ENCODE measurements at places on chromosomes 11 and 22.
A peak's percentile ranks its signal among the peaks of the same experiment; 100 is the strongest.

DNA sequence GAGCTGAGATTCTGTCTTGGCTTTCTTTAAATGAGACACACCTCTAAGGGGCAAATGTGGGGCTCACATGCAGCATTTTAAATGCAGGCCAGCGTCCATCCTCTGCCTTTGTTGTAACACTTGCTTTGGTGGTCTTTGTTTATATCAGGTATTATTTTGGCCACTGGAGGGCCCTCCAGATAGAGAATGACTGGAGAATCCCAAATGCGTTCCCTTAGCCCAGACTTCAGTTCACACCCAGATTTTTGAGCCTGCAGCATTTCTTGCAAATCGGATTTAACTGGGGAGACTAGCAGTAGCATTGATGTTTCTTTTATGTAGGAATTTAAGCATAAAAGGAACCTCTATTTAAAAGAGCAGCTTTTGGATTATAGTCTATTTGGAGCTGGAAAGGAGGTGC is 200.2 kb upstream of the SORL1-AS1 start:
- DNase-seq: no peak

DNA sequence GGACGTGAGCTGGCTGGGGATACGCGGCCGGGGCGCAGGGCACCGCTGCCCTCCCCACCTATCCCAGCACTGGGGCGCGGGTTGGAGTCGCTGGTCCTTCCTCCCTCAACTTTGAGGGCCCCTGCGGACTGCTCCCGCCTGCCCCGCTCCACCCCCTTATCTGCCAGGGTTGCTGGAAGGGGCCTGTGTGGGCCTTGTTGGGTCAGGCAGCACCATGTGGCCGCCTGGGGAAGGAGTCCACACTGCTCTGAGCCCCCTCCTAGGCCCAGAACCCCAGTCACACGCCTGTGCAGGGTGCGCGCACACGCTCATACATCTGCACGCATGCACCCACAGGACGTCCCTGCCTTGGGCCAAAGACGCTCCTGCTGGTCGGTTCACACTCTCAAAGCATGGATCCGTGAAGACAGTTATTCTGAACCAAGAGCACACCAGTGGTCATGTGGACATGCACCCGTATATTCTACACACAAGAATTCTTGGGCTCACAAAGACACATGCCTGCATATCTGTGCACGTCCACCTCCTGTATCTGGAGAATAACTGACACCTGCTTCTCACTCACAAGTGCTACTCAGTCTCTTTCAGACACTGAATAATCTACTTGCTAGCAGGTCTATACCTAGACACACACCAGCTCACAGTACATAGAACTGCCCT is 710 bp downstream of the TUB start:
- DNase-seq: no peak

GRCh38 chr22:20974336-20974955 is 7.4 kb downstream of the AIFM3 start:
- no peak for DNase-seq

DNA sequence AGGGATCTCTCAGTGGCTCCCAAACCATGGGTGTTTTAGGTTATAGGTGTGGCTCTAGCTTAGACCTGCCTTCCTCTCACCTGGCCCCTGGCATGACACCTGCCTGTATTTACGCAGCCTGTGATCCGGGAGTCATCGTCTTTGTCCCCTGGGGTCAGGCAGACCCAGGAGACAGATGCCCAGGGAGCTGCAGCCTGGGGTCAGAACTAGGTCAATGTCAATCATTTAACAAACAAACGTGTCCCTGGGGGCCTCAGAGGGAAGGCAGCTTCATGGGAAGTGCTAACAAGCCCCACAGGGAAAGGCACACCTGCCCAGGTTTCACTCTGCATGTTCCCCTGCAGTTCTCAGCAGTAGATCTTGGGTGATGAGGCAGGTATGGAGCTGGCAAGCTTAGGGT is 12.0 kb downstream of the BACE1-AS start:
- no peak for DNase-seq

DNA sequence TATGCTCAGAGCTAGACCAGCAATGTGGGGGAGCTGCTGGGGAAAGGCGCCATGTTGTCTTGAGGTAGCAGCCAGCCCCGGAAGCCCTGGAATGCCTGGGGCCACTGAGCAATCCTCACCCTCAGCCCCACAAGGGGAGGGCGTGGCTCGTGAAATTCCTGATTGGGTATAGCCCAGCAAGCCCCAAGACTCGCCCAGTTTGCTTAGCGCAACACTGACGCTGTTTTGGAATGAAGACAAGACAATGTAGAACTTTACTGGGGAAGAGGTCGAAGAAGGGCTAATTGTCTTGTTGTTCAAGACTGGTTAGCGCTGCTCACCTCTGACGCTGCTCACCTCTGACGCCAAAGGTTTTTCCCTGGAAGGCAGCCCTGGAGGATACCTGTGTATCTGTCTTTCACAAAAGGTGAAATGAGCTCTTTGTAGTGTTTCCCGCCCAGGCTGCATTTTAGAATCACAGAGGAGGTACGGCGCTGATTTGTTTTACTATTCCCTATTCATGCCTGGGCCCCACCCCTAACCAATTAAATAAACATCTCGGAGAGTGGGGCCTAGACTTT is 47.6 kb downstream of the ST3GAL4 start:
- DNase-seq: no peak

GRCh38 chr11:11521306-11522002 is 100.4 kb downstream of the GALNT18 start:
- DNase-seq: no peak

GRCh38 chr11:98829971-98830370 is 190.8 kb upstream of the CNTN5 start:
- DNase-seq: no peak

DNA sequence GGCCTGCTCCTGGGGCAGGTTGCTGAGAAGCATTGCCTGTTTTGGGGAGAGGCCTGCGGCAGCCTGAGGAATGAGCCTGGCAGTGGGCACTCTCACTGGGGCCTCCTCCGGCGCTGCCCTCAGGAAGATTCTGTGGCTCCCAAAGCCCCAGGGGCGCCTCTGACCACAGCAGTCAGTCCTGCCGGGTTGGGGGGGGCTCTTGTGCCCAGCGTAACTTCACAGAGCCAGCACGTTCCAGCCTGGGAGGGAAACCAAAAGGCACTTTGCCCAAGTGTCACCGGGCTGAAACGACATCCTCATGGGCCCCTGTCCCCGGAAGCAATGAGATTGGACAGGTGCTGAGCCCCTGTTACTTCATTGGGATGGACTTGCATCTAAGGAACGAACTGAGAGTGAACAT is 4.3 kb upstream of the LRP5 start:
- DNase-seq: no peak

GRCh38 chr11:66684635-66685034 is 6.9 kb upstream of the RBM4B start:
- DNase-seq: no peak

DNA sequence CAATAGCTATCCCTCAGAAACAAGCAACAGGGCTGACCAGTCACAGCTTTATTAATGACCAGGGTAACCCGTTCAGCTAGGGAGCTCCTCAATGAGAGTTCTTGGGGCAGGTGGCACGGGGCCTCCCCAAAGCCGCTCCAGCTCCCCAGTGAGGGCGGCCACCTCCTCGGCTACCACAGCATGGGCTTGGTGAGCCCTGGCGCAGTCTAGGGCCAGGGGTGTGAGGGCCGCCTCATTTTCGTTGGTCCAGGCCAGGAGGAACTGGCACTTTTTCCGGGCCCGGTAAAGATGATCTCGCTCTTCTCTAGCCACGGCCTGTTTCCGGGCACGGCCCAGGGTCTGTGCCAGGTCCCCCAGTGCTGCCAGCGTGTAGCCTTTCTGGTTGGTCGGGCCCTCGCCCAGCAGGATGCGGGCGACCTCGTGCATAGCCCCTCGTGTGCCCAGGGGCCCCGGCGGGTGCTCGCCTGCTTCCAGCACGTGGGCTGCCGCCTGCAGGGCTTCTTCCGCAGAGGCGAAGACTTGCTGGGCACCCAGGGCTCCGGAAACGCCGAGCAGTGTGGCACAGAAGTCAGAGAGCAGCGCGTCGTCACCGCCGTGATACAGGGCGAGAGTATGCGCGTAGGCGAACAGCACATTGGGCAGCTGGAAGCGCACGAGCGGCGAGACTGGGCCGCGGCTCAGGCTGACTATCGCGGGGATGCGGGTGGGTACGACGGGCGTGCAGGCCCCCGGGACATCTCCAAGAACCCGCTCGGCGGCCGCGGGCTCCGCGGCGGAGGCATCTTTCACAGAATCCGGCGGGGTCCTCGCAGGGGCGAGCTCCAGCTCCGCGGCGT is 913 bp downstream of the ZNHIT2 start:
- peak; percentile 53 for DNase-seq
